Fibroblast of skin of back (primary cell): ENCODE measurements at places on chromosomes 1 and 21.

- DNase-seq: peak; percentile 72
Measured at GRCh38 chr1:42221952-42222606, 57.5 kb upstream of the GUCA2A start.

- peak; percentile 94 for DNase-seq
Measured at GRCh38 chr1:184212649-184213314, 161.3 kb downstream of the TSEN15 start.

- DNase-seq: no peak
Measured at GRCh38 chr1:79460773-79461436, 454.4 kb upstream of the ADGRL4 start.

DNA sequence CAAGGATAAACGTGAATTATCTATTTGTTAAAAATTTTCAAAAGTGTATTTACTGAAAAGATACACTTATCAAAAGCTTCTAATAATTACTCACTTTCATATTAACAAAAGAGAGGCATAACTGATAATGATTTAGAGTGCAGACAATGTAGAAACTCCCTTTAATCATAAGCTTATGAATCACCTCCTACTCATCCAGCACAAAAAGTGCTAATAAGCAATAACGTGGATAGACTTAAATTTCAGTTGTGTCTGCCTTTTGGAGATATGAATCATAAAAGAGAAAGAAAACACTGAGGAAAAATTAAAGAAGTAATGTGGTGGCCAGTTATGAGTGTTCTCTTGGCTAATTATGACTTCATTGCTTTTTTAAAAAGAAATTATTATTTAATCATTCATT lies 827.6 kb upstream of the B3GALT2 start:
- peak; percentile 33 for DNase-seq

GRCh38 chr21:46160907-46161632 lies 5.7 kb upstream of the FTCD start:
- no peak for DNase-seq

DNA sequence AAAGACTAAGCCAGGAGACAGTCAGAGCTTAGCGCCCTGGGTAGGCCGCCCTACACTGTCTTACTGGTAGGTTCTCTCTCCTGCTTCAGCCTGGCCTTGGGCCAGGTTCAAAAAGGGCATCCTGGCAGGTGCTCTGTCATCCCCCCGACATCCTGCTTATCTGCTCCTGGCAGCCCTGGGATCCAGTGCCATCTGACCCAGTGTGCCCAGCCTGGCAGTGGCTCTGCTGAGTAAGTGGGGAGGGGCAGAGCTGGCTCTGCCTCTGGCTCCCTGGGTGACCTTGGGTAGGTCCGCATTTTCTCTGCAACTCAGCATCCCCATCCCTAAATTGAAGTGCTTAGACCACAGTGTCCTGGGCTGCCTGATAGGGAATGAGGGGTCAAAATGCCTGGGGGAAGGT lies 549.9 kb downstream of the PTPRU start:
- DNase-seq: no peak

- peak; percentile 78 for DNase-seq
Measured at GRCh38 chr1:202821467-202821866, 10.7 kb downstream of the PCAT6 start.

GRCh38 chr1:212975111-212975918 lies 25.0 kb downstream of the VASH2 start:
- DNase-seq: no peak

- DNase-seq: no peak
Measured at GRCh38 chr1:244011271-244011670, 39.8 kb upstream of the ZBTB18 start.

- DNase-seq: no peak
Measured at GRCh38 chr1:200121421-200121820, 93.9 kb downstream of the NR5A2 start.

DNA sequence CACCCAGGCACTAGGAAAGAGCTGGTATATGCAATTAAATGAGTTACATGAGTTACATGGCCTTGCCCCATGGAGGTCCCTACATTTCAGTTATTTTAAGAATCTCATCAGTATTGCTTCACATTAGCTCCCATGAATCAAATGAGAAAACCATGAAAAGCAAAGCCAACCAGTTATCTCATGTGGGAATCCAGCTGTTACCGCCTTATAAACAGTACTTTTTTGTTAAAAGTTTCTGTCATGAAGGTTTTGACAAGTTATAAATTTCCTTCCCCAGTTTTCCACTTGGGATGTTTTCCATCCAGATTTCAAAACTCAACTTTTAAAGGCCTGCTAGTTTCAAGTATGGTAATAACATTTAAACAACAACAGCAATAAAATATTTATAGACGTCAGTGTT lies 544.8 kb downstream of the NUF2 start:
- no peak for DNase-seq

DNA sequence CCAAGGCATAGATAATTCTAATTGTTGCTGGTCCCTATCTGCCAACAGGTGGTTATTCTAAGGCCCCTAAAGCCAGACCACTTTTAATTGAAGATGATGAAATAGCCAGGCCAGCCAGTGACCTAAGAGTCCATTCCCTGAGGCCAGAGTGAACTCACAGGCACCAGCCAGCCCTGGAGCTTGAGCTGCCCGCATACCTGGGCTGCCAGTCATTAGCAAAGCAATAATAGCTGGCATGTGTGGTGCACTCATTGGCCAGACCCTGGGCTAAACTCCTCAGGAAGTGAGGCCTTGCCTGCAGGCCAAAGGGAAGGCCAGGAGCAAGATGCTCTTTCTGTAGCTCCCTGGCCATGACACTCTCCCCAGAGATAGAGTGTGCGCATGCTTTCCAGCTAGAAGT lies 180.4 kb upstream of the KLHDC7A start:
- no peak for DNase-seq

DNA sequence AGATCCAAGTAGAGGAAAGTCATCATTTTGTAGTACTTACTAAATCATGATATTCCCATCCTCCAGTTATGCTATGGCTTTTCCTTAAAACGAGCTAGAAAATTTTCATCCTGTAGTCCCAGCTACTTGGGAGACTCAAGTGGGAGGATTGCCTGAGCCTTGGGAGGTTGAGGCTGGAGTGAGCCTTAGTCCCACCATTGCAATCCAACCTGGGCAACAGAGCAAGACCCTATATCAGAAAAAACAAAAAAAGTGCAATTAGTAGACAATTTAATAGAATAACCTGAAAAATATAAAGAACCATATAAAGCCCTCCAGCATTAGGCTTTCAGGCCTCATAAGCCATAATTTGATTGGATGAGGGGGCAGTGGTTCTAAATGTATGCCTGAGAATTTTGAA lies 6.8 kb downstream of the UCK2 start:
- no peak for DNase-seq

- no peak for DNase-seq
Measured at GRCh38 chr1:18118078-18118477, 10.5 kb downstream of the IGSF21 start.

DNA sequence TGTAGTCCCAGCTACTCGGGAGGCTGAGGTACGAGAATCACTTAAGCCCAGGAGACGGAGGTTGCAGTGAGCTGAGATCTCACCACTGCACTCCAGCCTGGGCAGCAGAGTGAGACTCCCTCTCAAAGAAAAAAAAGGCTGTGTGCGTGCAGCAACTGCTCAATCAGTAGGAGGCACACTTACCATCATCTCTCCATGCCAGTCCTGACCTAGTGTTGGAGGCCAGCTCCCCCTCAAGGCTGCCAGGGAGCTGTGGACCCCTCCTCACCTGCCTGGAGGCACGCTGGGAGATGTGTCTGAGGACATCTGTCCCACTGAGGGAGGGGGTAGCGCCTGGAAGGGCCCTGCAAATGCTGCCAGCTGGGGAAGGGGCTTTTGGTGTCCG lies 11.9 kb downstream of the RPS6KA1 start:
- DNase-seq: no peak

DNA sequence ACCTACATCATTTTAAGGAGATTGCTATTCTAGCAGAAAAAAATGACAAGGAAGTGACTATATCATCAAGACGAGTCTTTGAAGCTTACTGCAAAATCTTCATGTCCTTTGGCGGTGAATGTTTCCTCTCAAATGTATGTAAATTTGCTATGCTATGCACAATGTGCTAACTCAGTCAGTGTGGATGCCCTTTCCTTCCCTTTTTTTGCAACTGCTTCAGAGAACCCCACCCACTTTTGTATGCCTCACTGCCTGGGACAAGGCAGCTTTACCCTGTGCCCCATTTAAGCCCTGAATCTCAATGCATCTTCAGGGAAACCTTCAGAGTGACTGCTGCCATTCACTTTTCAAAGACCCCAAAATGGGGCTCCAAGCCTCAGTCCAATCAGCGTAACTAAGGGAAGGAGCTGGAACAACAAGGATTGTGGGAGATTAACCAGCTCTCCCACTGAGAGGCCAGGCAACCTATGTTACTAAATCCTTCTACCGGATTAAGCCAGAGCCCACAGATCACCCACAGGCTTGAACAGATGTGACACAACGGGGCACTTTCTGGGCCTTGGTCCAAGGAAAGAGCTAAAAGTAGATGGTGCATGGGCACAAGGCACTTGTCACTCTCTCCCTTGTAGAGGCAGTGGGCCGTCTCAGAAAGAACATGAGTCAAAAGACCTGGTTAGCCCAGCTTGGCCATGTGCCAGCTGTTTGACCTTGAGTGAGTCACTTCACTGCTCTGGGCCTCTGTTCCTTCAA lies 154.4 kb downstream of the PLPP3 start:
- peak; percentile 56 for DNase-seq

DNA sequence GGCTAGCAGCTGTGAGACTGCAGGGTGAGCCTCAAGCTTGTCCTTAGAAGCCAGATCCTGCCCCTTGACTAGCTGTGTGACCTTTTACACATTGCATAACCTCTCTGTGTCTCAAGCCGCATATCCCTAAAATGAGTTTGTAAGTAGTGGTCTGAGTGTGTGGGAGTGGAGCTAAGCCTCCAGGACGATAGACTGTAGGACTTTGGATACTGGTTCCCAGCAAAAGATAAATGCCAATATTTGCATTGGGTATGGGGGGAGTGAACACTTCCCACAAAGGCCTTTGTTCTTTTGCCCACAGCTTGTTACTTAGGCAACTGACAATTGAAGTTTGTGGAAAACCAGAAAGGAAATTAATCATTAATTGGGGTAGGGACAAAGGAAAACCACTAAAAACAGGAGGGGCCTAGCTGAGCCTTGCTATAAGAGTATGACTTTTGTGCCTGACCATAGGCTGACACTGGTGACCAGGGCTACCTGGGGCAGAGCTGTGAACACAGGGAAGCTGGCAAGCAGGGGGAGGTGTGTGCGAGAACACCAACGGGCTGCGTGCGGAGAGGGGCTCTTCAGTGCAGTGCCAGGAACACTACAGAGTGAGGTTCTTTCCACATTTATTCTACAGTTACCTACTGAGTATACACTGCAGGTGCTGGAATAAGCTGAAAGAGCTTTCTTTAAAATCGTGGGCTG lies 102.4 kb upstream of the ETV3 start:
- DNase-seq: no peak

DNA sequence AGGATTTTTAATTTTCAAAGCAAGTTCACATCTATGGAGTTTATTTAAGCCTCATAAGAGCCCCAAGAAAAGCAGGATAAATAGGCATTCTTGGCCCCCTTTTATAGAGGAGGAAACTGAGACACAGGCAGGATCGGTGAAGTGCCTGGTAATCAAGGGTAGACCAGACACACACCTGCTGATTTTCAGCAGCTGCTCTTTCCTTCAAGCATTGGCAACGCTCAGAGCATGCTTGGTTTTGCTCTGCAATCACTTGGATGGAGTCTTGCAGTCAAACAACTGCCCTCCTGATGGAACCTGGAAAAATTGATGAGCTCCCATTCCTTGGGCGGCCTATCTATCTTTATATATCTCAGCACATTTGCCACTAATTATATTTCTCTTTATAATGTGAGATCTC lies 478.9 kb upstream of the CAMK1G start:
- no peak for DNase-seq

DNA sequence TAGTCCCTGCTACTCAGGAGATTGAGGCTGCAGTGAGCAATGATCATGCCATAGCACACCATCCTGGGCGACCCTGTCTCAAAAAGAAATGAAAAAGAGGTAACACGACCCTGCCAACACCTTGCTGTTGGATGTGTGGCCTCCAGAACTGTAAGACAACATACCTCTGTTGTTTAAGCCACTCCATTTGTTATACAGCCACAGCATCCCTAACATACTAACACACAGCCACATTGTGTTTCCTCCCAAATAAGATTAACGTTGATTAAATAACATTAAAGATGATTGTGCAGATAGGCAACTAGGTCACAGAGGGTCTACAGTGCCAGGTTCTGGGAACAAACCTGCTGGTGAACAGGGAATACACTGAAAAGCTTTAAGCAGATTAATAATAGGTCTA lies 170.4 kb downstream of the RERE start:
- no peak for DNase-seq

DNA sequence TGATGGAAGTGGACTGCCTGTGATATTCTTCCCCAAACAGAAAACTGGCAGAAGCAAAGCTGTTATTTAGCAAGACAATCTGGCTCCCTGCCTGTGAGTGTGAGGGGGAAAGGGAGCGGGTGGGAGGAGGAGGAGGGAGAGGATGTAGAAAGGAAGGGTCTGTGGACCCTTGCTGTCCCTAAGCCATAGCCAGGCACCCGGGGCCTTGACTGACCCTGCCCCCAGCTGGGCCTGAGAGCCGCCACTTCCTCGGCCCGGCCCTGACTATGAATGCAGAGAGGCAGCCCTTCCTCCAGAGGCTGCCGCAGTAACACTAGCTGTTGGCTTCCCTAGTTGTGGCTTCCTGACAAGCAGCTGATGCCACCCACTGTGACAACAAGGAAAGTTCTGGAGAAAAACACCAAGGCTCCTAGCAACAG lies 13.9 kb downstream of the PLA2G2F start:
- peak; percentile 41 for DNase-seq

DNA sequence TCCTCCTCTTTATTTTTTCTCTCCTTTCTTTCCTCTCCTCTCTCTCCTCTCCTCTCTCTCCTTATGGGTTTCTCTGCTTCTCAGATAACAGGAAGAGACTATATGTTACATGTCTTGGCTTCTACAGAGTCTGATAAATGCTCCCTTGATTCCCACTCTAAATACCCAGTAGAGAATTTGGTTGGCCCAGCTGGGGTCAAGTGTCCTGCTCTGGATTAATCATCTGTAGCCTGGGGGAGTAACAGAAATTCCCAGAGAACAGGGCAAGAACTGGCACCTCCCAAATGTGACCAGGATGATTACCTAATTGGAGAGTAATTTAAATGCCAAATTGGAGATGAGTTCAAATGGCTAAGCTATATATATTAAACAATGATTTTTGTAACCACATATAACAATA lies 146.1 kb upstream of the LMO4 start:
- DNase-seq: no peak

GRCh38 chr21:38809198-38809878 lies 3.6 kb downstream of the ETS2 start:
- no peak for DNase-seq

DNA sequence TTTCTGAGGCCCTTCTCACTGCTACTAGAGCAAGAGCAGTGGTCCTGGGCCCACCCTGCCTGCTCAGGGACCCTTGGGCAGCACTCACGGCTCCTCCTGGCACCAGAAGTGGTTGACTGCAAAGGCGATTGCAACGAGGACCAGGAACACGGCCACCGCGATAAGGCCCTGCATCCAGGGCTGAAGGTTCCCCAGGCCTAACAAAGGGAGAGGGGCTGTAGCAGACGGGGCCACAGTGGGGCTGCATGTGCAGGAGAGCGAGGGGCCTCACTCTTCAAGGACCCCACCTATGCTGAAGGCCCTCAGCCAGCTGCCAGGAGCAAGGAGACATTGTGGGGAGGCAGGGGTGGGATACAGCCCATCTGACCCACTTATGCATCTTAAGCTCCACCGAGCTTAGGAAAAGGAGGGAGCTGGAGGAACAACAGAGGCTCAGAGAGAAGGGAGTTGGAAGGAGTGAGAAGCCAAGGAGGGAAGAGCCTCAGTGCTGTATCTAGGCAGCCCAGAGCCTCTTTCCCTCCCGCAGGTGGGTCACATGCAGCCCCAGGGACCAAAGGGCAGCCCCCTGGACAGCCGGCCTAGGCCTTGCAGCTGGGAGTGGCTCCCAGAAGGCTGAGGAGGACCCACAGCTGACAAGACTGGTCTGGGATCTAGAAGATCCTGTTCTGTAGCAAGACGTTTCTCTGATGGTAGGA lies 2.5 kb downstream of the PDZK1IP1 start:
- no peak for DNase-seq
